NCI-H1048 (cell line): ENCODE measurements at places on chromosomes 5 and 9.

DNA sequence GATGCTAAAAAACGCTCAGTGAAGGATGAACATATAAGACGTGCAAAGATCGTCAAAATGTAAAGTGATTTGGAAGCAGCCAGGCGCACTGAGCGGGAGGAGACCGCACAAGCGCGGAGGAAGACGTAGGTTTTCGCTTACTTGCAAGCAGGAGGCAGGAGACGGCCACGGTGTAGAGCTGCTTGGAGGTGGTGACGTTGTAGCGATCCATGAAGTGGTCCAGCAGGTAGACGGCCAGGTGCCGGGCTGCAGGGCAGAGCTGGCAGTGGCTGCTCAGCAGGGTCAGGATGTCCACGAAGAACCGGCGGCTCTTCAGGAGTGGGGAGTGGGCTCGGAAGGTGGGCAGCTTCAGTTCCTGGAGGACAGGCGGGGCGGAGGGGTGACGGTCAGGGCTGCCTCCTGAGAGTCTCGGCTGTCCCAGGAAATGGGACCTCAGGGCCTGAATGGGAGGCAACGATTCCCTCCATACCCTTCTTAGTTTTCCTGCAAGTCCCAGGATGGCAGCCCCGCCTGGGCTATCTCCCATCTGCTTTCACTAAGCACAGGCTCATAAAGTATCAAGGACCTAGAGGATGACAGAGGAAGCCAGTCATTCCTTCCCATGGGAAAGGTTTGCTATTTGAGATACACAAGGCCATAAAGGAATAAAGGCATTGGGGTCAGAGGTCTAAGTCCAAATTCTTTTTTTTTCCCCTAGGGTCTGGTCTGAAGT lies 31.8 kb downstream of the CCNJL start:
- DNase-seq: no peak

- DNase-seq: peak; percentile 20
These were observed 7.8 kb downstream of the EXOSC2 start for GRCh38 chr9:130701059-130702022.

GRCh38 chr5:92885950-92886349 lies 695.1 kb downstream of the NR2F1-AS1 start:
- no peak for DNase-seq

DNA sequence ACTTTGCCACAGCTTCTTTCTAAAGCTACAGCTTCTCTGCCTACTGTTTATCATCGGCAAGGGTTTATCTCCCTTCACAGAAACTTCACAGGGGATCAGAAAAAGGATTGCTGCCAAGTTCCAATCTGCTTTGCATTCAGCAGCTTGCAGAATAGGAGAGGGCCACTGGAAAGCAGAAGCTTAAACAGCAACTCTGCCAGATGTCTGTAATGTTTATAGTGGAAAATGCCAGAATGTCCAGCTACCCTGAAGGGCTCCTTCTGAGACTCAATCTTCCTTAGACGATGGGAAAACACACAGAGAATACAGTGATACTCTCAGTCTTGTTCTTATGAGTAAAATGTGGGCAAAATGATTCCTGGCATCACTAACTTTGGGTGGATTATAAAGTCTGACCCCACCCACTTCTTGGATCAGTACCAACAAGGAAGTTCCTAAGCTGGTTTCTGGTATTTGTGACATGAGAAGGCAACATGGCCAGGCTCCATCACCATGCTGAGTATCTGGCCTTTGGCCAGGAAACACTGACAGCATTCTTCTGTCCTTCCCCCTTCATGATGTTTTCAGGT lies 19.0 kb downstream of the STOM start:
- DNase-seq: peak; percentile 75

GRCh38 chr9:94649100-94649819 lies 9.9 kb upstream of the FBP1 start:
- DNase-seq: no peak

DNA sequence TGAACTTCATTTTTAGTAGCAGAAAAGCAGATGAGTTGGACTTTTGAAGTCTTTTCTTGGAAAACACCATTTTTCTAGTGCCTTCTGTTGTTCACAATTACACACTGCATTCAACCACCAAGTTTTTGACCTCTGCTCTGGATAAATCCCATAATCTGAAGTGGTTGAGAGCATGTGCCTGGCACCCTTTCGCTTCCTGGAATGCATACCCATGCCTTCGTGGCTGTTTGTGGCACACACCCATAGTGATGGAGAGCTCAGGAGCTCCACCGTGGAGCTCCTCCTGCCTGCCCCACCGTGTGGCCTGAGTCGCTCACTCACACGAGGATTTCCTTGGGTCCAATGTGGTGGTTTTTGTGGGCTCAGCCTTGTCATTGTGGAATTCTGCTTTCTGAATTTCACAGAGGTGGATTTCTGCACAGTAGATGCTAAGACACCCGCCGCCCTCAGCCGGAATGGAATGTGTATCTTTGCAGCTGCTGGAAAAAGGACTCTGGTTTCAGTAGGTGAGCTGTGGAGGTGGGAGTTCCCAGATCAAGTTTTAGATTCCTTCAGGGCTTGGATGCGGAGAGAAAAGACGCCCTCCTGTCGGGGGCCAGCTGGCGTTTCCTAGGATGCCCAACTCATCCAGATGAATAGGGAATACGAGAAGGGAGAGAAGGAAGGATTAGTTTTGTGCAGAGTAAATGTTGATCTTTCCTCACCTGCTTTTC lies 500.4 kb downstream of the IRX1 start:
- no peak for DNase-seq

DNA sequence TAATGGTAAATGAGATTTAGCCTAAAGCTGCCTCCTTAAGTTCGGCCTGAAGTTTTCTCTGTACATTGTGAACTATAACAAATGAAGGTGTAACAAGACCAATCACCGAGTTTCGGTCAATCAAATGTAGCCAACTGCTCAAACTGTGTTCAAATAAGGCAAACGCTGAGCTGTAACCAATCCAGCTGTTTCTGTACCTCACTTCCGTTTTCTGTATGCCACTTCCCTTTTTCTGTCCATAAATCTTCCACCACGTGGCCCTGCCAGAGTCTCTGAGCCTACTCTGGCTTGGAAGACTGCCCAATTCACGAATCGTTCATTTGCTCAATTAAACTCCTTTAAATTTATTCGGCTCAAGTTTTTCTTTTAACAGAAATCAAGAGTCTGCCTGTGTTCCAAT lies 193.5 kb upstream of the KLF9 start:
- no peak for DNase-seq

DNA sequence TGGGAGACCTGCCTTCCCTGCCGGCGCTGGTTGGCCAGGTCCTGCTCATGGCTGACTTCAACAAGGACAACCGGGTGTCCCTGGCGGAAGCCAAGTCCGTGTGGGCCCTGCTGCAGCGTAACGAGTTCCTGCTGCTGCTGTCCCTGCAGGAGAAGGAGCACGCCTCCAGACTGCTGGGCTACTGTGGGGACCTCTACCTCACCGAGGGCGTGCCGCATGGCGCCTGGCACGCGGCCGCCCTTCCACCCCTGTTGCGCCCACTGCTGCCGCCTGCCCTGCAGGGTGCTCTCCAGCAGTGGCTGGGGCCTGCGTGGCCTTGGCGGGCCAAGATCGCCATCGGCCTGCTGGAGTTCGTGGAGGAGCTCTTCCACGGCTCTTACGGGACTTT lies 10.6 kb downstream of the DIPK1B start:
- DNase-seq: no peak

GRCh38 chr5:121748686-121749085 lies 103.0 kb upstream of the FTMT start:
- no peak for DNase-seq

DNA sequence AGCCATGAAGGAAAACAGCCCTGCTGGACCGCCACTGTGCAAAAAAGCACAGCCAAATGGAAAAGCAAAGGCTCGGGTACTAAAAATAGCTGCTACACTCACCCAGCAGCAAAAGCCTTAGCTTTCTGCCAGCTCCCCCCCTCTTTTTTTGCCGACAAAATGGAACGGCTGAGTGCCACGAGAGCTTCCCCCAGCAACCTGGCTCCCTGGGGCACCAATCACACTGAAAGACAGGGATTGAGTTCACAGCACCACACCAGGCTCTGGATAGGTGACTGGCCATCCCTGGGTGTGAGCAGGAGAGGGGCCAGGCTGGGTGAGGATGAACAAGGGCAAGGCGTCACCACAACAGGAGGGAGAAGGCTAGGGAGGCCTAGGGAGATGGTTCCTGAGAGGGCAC lies 66.7 kb downstream of the SIL1 start:
- DNase-seq: no peak

GRCh38 chr5:114726131-114726530 lies 364.3 kb downstream of the KCNN2 start:
- no peak for DNase-seq

- DNase-seq: no peak
These were observed 160.4 kb downstream of the ARHGAP26 start for GRCh38 chr5:142930395-142931110.

GRCh38 chr5:37112383-37112991 lies 136.7 kb downstream of the CPLANE1 start:
- no peak for DNase-seq

DNA sequence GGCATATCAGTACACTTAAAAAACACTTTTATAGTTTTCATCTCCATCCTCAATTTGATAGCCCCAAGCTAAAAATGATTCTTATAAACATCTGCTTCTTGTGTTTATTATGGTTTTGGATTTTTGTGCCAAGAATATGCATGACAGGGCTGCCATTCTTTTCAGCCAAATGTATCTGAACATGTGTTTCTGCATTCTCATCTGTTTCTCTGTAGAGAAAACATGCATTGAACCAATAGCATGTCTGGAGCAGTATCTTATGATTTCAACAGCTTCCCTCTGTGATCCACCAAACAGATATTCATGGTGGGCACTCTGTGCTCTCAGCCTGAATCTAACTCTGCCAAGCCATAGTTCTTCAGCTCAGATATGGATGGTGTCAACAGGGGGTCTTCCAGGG lies 99.3 kb upstream of the ERCC6L2 start:
- DNase-seq: no peak

DNA sequence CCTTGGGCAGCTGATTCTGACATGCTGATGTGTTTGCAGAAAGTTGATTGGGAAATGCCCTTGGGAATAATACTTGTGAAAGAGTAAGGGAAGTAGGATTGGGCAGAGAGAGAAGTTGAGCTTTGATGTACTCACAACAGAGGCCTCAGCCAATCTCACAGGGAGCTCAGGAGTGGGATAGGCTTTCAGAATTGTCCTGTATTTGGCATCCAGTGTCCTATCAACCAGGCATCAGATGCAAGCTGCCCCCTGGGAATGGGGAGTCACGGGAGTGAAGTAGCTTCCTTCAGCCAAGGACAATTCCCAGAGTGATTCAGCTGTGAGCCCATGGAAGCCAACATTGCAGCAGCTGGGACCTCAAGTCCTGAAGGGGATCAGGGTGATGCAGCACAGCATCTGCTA lies 39.6 kb downstream of the DMAC1 start:
- no peak for DNase-seq

GRCh38 chr9:38243993-38244392 lies 148.5 kb upstream of the ALDH1B1 start:
- no peak for DNase-seq

DNA sequence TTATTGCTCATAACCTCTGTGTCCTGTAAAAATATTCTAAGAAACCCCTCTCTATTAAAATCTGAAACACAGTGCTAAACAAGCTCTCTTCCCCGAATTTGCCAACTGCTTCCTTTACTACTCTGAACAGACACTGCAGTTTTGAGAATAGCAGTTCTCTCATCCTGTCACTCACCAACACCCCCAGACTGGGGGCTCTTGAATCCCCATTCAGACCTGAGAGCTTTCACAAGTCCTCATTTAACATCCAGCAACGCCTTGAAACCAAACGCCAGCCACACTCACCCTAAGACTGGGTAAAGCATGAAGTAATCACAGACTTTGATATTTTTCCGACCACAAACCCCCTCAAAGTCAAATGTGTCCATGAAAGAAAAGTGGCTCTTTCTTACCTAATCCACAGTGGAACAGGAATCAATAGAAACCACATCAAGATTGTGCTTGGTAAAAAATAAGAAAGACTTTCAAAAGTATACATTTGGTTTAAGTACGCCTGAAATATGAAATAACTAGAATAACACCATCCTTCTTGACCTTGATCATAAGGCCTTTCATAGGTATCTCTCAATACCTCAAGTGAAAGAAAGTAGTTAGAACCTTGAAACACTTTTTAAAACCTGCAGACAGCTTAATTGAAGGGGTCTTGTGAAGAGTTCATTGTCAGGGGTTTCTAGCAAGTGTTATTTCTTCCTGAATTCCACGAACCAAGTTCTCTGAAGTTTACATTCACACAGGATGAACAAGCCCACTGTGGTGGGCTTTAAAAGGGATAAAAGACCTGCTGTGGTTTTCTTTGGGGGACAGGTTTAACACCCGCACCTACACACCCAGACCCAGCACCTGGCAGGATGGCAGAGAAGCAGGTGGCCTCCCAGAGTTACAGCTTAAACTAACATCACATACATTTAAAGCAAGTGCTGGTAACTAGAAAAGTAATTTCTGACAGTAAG lies 412.6 kb downstream of the MLLT3 start:
- no peak for DNase-seq

- DNase-seq: no peak
These were observed 579 bp upstream of the ASTN2 start for GRCh38 chr9:117415358-117415914.

DNA sequence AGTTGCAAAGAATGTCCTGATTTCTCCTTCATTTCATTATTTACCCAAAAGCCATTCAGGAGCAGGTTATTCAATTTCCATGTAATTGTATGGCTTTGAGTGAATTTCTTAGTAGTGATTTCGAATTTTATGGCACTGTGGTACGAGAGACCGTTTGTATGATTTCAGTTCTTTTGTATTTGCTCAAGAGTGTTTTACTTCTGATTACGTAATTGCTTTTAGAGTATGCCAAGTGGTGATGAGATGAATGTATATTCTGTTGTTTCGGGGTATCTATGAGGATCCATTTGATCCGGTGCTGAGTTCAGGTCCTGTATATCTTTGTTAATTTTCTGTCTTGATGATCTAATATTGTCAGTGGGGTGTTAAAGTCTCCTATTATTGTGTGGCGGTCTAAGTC lies 41.2 kb downstream of the INSL6 start:
- DNase-seq: no peak

GRCh38 chr5:108543486-108543885 lies 161.6 kb upstream of the FBXL17 start:
- DNase-seq: no peak

- DNase-seq: no peak
These were observed 47.0 kb downstream of the GPR21 start for GRCh38 chr9:123080444-123080843.

DNA sequence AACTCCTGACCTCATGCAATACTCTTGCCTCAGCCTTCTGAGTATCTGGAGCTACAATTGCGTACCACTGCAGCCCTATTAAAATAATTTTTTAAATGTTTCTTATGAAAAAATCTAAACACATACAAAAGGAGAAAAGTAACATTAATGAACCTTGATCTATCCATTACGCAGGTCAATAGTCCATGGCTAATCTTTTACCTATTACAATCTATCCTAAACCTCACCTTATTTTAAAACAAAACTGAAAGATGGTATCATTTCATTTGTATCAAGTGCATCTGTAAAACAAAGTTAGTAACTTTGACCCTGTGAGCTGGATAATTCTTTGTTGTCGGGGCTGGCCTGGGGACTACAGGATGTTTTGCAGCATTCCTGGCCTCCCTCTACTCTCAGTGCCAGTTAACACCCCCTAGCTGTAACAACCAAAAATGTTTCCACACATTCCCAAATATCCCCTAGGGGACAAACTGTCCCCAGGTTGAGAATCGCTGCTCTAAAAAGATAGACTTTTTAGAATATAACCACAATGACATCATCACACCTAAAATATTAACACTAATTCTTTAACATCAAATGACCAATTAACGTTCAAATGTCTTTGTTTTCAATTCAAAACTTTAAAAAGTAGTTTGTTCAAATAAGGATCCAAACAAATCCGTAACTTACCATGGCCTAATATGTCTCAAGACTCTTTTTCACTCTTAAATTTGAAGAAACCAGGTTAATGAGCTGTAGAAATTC lies 54.8 kb downstream of the RNF38 start:
- DNase-seq: no peak

GRCh38 chr9:121278477-121279261 lies 10.7 kb downstream of the GSN start:
- DNase-seq: peak; percentile 31
